ENCODE measurements at places on chromosomes 5 and 9.

DNA sequence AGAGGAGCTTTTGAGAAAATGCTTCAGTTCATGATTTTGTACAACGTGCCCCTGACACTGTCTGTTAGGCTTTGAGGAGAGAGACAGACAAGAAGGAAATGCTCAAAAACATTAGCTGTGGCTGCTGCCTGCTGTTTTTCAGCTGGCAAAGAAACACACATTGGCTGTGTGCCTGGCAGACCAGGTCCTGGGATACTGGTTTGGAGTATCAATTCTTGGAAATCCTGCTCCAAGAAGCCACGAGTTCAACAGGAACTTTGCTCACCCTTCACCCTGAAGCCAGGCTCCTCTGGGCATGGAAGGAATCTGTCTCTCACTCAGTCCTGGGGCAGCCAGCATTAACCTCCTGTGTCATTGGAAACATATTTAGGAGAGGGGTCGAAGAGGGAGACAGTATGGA, 245.5 kb downstream of the AUH start:
- no peak for DNase-seq

DNA sequence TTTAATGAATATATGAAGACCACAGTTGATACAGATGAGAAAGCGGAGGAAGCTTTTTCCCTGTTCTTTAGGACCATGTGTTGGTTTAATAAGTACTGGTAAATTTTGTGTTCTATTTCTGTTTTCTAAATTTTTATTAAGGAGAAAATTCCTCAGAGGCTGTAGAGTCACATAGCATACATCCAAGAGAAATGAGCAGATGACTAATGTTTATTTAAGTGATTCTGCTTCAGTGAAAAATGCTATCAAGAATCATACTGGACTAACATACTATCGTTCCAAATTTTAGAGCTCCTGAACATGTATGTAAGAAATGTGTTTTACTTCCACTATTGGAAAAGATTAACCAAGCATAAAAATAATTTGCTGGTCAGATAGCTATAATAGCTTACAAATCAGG, 115.0 kb downstream of the KIAA1958 start:
- DNase-seq: no peak

DNA sequence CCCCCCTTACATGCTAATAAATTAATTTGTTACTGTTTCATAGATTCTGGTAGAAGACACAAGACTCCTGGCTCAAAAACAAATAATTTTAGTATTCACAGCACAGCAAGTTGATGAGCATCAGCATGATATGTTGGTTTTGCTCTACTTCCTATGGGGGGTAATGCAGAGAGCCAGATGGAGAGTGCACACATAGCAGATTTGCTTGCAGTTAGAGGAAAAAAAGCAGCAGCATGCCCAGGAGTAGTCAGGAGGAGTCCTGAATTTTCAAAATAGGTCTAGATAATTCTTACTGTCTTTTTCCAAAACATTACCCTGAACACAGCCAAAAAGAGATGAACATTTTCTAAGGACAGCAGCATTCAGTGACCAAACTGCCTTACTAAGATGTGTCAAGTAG, 261.3 kb downstream of the COX7C start:
- DNase-seq: no peak

DNA sequence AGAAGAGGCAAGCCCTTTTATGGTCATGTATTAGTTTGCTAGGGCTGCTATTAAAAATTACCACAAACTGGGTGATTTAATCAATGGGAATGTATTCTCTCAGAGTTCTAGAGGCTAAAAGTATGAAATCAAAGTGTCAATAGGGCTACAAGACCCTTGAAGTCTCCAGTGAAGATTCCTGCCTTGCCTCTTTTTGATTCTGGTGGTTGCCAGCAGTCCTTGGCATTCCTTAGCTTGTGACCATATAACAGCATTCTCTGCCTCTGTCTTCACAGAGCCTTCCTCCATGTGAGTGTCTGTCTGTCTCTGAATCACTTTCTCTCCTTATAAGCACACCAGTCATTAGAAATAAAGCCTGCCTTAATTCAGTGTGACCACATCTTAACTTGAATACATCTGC, 282.7 kb downstream of the KCNN2 start:
- no peak for DNase-seq

- DNase-seq: no peak
These were observed 104.5 kb upstream of the CHD1 start for GRCh38 chr5:99033014-99033900.

- no peak for DNase-seq
These were observed 7.8 kb downstream of the LIX1 start for GRCh38 chr5:97134634-97135033.

Data from activated CD8-positive, alpha-beta memory T cell treated with anti-CD3 and anti-CD28 coated beads, Interleukin-2, amount 50 U/mL, for 48 hours (primary cell).